ENCODE measurements at places on chromosomes 1 and 21. TPM values are rescaled to one million over a fixed set of nuclear protein-coding genes. Genes with fewer than 3 reads are reported as not detected.

GRCh38 chr1:198606020-198606438 is 32.8 kb upstream of the PTPRC start:
- no peak for DNase-seq

DNA sequence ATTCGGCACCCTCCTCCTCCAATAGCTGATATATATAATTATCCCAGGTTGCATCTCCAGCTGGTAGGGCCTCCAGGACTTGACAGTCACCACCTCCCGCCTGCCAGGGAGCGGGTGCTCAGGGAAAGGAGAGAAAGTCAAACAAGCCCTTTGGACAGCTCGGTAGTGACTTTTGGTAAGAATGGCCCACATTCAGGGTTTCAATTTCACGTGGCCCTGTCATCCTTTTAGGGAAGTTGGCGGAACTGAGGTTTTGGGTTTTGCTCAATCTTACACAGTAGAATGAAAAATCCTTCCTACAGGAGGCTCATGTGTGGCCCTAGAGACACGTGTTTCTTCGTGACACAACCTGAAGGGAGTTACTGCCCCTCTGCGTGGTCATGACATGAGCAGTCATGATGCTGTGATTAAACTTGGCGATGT is 44.2 kb downstream of the CAPN8 start:
- DNase-seq = no peak

Gene SPRR2E
- not detected for total RNA-seq

Gene C1orf56
- 8.9 TPM for total RNA-seq

GRCh38 chr1:241482761-241483250 is 36.7 kb downstream of the FH start:
- DNase-seq = no peak

Gene ELF3
- total RNA-seq = 2.0 TPM

DNA sequence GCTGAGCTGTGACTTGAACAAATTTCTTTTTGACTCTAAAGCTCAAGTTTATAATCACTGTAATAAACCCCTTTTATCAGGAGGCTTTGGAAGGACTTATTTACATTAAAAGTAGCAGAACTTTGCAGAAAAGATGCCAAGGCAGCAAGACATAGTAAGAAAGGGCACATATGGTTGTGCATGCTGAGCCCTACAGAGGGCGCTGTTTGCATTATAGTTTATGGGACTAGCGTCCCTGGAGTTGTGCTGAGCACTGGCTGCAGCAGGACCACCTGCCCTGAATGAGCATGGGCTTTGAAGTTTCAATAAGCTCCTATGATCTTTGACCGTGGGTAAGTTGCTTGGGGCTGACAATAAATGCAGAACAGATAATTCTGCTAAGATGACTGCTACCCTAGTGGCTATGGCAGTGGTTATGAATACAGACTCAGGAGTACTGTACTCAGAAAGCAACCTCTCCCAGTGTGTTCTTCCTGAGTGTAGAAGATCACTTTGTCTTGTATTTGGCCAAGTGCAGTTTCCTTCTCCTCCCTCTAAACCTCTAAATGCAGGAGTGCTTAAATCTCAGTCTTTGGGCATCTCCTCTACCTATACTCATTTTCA is 45.4 kb upstream of the USP1 start:
- no peak for DNase-seq

DNA sequence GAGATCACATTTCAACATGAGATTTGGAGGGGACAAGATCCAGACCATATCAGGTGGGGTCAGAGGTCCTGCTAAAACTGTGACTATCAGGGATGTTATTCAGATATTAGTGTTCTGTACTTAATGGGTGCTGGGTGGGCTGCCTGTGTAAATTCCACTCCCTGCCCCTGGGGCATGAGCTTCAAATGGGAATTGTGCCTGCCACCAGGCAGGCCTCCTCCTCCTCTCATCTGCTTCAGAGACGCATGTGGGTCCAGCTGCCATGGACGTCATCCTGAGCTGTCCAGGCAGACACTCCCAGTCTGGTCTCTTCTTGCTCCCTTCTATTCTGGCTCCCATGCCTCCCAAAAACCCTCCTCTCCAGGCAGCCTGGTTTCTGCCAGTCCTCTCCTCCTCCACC is 10.4 kb downstream of the QSOX1 start:
- no peak for DNase-seq

- no peak for DNase-seq
Measured at GRCh38 chr1:175665616-175666015, 77.8 kb downstream of the TNR start.

DNA sequence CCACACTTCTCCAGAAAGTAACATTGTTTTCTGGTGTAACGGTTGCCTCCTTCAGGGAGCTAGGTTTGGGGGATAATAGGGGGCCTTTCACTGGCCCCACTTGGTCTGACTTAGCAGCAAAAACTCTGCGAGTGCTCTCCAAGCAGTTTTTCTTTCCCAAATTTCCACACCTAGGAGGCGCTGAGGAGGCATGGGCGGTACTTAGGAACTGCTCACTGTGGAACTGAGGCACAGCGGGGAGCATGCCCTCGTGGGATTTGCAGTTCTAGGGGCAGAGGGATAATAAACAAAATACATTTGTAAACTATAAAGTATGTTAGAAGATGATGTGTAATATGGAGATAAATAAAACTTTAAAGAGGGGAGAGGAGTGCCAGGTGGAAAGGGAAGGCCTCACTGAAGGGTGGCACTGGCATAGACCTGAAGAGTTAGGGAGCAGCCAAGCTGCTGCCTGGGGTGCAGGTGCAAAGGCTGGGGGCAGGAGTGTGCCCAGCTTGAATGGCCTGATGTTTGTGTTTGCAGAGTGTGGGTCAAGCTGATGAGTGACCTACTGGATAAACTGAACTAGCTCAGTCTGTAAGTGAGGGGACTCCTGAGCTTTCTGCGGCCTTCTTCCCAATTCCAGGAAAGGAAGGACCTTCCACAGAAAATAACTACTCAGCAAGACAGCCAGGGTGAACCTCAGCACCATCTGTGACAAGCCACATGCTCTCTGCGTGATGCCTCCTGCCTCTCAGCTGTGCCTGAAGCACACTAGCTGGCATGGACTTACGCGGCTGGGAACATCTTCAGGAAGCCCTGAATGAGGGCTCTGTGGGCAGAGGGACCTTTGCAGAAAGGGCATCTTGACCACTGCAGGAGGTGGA is 1.9 kb downstream of the EPHX1 start:
- DNase-seq = no peak

DNA sequence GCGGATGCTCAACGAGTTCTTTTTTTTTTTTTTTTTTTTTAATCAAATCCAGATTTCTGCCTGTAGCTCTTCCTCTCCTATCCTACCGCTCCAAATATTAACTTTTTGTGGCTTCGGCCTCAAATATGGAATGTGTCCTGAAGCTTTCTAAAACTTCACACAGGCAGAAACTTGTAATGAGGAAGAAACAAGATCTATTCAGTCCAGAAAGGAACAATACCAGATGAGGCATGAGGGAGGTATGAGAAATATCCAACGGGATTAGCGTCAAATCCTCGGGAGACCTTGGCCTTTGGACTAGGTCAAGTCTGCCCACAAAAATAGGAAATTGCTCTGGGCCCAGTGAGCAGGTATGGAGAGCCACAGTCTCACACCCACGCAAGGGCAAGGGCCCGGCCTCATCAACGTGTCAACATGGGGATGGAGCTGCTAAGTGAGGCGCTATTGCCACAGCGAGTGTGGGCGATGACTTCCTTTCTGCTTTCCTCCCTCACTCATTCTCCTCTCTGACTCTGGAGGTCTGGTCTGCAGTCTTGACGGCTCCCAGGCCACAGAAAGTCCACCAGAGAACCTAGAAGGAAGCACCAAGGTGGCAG is 66.6 kb downstream of the BCAR3 start:
- no peak for DNase-seq

DNA sequence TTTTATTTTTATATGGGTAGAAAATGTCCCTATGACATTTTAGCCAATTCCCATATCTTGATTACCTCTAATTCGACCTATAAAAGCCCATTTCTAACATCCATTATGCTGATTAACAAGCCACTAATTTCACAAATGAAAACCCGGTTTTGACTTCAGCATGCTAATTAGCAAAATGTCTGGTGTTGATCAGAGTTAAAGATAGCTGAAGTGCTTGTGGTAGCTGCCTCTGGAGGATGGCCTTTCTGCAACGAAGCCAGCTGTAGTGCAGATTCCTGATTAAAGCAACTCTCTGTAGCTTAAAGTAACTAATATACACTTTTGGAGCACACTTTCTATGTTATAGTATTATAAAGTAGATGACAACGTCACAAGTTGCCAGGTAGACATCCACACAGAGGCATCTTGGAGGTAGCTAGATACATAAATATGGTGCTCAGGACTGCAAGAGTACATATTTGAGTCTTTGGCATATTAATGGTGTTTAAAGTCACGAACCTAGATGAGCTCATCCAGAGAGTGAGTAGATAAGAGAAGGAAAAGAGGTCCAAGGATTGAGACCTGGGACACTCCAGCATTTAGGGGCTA is 239.5 kb downstream of the BRINP2 start:
- DNase-seq = no peak

Gene MANEAL
- total RNA-seq = 2.1 TPM

DNA sequence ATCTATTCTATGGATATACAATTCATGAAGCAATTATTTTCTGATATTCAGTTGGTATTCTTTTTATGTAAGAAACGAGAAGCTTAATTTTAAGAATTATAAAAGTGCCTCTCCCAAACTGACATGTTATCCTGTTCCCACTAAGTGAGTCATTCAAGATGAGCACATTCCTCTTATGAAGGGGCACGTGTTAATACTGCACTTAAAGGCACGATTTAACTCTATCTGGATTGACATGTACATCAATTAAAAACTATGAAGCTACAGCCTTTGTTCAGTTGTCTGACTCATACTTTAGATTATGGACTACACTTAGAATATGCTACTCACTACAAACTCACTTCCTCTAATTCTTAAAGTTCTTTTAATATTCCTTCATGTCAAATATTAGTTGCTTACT is 111.6 kb downstream of the CYYR1 start:
- DNase-seq = no peak

GRCh38 chr1:203706444-203706843 is 58.5 kb upstream of the LAX1 start:
- no peak for DNase-seq

Gene KCNA3
- total RNA-seq = 0.62 TPM

Gene LAMTOR5
- 195 TPM for total RNA-seq

Gene FASLG
- total RNA-seq = 0.27 TPM

DNA sequence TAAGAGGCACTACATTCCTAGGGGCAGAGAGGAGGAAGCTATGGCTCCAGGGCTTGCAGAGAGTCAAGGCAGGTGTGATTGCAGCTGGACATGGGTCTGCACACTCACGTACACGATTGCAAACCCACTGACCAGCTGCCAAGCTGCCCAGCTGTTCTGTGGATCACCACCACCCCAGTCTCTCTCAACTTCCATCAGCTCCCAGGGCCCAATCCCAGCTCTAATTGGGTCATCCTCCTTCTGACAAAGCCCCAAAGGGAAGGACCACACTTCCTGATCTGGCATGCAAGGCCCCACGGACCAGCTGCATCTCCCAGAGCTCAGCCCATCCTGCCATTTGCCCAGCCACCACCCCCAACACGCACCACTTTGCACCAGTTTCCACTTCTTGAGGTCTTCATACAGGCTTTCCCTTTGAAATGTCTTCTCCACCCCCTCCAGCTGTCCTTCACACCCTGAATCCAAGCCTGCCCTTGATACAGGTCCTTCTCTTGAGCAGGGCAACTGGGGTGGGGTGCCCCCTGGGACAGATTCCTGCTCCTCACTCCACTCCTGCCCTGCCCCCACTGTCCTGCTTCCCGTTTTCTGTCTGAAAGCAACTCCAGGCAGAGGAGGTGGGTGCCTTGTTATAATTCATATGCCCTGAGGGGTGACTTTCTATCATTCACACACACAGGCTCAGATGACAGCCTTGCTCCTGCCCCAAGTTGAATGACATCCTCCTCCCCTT is 179.4 kb upstream of the EDN2 start:
- no peak for DNase-seq

Gene NR5A2
- total RNA-seq = 0.89 TPM

Data from cardiac septum (tissue), 1 donor.